ENCODE measurements at places on chromosomes 7 and 10.

GRCh38 chr7:94374721-94375566 lies 19.8 kb upstream of the COL1A2 start:
- DNase-seq, result peak; percentile 30

GRCh38 chr10:128191847-128192246 lies 65.6 kb upstream of the MKI67 start:
- no peak for DNase-seq

DNA sequence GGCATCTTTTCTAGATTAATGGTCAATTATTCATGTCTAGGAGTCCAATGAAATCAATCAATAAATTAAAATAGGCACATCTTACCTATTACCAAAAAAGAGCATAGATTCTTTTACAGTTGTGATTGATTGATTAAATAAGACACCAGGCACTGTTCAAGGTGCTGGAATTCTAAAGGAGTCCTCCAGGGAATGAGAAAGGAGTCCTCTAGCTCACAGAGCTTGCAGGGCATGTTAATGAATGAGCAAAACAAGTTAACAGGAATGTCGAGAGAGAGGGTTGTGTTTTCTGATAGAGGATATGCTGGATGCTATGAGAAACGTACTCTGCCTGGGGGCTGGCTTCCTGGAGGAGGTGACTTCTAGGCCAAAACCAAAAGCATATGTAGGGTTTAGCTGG lies 191.4 kb downstream of the BMPER start:
- no peak for DNase-seq

DNA sequence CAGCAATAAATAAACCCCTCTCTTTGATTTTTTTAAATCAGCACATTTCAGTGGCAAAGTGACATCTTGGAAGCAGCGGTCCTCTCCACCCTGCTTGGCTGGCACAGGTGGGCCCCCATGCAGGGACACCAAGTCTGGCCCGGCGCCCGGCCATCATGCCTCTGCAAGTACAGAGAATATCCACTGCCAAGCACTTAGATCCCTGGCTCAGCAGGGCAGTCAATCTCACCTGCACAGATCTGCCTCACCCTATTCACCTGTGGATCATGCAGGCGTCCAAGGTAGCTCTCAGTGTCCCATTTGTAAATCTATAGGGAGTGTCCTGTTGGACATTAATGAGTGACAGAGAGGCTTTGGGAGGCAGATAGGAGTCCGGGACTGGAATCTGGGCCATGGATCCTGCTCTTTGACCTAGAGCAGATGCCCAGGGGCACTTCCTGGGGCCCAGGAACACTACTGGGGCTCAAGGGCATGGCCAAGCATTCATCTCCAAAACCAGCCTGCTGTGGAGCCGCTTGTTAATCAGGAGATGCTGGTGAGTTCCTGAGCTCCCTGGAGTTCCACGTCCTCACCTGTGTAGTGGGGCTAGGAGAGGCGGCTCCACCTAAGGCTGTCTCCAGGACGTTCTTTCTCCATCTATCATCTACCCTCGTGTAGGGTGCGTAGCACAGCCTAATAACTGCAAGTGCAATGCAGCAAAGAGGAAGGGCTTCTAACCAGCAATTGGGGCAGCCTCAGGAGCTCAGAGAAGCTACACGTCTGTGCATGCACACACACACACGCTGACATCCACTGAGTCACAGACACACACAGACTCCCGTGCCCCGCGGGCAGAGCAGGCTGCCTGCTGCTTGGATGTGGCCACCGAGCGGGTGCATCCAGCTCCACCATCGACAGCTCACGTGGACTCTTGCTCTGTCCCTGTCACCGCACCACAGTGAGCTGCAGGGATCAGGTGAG lies 123.6 kb downstream of the OAT start:
- DNase-seq, result no peak

GRCh38 chr7:67863911-67864310 lies 867.3 kb downstream of the TYW1 start:
- no peak for DNase-seq

GRCh38 chr10:99341860-99342490 lies 12.8 kb downstream of the CNNM1 start:
- DNase-seq, result no peak

DNA sequence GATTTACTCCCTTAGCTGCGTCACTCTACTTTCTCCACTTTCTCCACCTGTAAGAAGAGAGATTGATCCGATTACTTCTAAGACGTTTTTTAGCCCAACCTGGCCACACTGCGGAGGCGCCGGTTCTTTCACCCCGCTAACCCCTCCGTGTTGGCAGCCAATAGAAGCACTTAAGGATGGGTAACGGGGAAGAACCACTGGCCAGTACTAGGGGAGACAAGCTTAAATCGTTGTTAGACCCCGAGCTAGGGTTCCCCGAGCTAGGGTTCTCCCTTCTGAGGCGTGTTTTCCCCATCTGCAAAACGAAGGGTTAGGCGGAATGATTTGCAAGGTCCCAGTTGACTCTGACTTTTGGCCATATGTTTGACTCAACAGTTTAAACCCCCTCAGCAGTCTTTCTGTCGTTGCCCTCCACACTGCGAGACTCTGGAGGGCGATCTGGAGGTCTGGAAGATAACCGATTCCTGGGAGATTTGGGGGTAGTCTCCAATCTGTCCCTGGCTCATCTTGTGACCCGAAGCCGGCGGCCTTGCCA lies 644 bp downstream of the UMAD1 start:
- DNase-seq, result peak; percentile 18

GRCh38 chr10:78384049-78384431 lies 350.4 kb downstream of the RPS24 start:
- no peak for DNase-seq

GRCh38 chr10:14560791-14561765 lies 213.6 kb downstream of the FAM107B start:
- no peak for DNase-seq

DNA sequence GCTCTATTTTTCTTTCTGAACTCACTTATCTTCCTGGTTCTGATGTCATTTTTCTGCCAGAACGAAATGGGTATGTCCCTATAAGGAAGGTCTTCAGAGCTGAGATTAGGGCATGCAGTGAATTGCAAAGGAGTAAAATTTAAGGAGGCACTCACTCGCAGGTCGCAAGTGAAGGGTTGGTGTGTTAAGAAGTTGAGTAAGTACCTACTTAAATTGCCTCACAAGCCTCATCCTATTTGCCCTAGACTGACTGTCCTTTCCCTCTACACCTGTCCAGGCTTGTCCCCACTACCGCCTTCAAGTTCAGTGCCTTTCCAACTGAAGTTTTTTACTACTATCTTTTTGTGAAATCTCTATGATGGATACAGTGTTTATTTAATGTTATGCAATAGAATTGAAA lies 191.5 kb downstream of the AHR start:
- DNase-seq, result no peak

GRCh38 chr7:155961241-155962190 lies 149.3 kb upstream of the SHH start:
- DNase-seq, result no peak

- DNase-seq, result no peak
Measured at GRCh38 chr7:136551618-136552017, 316.8 kb upstream of the CHRM2 start.

DNA sequence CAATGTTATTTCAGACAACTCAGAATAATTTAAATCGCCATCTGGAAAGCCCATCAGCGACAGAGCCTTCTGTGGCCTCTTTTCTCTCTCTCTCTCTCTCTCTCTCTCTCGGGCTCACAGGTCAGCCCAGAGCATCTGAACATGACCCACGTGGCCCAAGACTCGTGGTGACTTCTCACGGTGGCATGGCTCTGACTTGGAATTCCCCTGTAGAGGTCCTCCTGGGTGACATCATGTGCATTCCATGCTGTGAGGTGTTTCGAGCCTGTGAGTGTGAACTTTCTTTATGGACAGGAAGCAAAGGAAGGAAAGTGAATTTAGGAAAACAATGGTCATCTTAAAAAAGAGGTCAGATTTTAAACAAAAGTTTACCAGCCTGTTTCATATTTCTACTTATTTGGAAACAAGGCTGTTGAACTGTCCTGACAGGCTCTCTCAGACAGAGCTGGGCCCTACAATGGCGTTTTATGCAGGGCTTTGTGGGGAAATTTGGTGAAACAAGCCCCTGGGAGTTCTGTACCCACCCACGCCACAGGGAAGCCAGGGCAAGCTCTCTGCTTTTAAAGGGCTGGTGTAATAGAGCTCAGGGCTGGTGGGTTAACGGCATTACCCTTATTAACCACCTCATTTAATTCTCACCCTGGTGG lies 359.7 kb upstream of the ZNF32 start:
- no peak for DNase-seq

DNA sequence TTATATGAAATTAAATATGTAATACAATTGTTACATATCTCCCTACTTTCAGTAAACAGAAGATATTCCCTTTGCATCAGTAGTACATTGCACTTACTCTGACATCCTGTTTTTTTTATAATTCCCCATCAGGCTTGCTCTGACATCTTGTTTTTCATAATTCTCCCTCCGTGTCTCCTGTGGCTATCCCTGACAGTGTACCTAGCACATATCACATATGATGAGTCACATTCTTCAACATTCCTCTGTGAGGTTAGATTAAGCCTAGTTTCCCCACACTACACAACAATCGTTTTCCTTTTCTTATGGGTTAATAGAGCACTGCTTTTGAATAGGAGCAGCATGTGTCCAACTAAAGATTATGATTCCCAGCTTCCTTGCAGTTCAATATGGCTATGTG lies 250.6 kb upstream of the NPVF start:
- DNase-seq, result no peak

GRCh38 chr7:50339990-50340500 lies 35.5 kb downstream of the IKZF1 start:
- no peak for DNase-seq

DNA sequence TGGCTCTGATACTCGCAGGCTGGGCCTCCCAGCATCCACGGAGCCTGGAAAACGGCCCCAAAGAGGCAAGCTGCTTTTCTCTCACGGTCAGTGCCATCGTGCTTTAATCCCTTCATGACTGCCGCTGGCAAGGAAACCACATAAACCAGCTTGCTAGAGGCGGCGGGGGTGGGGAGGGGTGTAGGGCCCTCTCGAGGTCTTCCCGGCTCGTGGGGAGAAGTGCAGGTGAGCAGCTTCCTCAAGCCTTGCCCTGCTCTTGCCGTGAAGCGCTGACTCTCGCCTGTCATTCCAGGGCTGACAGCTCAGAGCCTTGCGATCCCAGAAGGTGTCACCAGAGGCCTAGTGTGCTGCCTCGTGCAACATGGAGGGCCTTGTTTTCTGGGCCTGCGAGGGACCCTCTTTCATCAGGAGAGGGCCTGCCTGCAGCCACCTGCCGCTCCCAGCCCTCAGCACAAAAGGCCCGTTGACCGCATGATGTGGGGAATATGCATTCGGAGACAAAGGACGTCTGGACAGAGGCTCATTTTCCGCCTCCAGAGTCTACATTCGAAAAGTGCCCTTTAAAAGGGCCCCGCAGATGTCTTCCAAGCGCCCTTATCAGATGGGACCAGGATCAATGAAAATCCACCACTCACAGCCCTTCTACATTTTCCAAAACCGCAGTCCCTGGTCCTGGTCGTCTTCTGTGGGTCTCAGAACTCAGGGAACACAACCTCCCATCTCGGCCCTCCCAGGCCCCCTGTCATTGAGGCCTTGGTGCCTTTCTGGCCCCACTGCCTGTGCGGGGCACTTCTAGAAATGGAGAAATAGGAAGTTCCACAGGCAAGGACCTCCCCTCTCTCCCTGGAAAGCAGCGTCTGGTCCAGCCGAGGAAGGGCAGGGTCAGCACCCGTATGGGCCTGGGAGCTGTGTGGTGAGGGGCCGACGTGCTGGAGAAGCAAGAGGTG lies 58.7 kb downstream of the ZRANB1 start:
- no peak for DNase-seq

- no peak for DNase-seq
Measured at GRCh38 chr7:49643321-49643720, 130.1 kb upstream of the VWC2 start.

DNA sequence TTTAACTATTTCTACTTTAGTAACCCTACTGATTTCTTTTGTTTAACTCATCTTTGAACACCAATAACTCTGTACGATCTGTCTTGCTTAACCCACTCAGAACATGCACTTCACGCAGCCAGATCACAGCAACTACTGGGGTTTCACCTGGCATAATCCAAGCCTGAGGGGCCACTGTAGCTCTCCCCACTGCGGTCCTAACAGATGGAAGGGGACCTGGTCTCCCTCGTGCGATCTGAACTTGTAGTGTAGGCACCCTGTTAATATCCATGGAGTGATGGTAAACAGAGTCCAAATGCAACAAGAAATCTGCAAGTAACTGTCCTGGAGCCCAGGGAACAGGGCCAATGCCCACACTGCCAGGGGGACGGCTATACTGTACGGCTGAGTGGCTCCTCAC lies 45.5 kb downstream of the INSIG1 start:
- DNase-seq, result no peak

DNA sequence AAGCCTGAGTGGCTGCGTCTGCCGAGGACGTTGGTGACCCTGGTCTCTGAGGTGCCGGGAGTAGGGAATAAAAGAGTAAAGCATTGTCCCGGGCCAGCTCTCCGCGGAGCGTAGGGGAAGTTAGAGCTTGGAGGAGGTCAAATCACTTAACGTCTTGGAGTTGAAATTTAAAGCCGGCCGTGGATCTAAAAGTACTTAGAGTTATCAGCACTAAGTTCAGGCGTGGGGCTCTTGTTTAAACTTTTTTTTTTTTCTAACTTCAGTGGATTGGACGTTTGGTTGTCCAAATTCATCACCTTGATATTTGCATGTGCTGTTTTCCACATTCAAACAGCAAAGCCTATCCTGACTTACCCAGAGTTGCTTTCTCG lies 700 bp downstream of the NIPSNAP2 start:
- DNase-seq, result no peak

DNA sequence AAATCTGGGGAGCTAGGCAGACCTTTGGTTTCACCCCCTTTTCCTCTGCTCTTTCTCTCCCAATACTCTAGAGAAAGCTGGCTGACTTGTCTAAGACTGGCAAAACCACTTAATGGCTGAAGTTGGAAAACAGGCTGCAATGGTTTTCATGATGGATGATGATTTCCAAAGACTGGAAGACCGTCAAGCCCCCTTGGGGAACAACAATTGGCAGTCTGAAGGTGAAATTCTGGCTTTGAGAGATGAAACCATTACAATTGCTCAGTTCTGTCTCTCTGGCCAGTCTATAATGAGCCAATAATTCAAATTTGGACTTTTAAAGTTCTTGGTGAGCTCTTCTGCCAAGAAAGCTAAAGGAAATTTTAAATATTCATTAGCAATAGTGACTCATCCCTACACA lies 680.5 kb downstream of the PARD3 start:
- no peak for DNase-seq

DNA sequence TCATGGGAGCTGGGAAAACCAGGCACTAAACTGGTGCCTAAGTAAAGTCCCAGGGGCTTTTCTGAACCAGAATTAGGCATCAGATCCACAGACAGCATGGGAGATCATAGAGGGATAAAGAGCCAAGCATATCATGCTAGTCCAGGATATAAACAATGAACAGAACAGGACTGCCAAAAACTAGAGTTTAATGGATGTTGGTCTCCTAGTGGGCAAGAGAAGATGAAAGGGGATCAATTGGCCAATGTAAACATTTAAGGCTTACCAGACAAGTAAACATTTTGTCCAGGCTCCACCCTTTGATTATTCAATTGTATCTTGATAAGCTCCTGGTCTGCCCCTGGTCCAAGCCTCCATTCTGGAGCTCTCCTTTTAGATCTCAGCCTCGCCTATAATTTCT lies 18.9 kb downstream of the MACC1 start:
- DNase-seq, result no peak

All from endothelial cell (in vitro differentiated cells).